PC-9 (cell line): ENCODE measurements at places on chromosomes 5 and 9.

GRCh38 chr5:73862796-73863195 lies 236.8 kb downstream of the ARHGEF28 start:
- no peak overlapping the region for H3K4me3 ChIP-seq
- H3K4me1 ChIP-seq = no peaks in the 10 kb centered on the region; the same call in 1 of the 2 replicates
- no peak for DNase-seq
- H3K27ac ChIP-seq = no peak overlapping the region

GRCh38 chr5:4370218-4370617 lies 769.9 kb upstream of the ADAMTS16 start:
- H3K4me3 ChIP-seq = no peak overlapping the region
- H3K27ac ChIP-seq = no peak overlapping the region
- no peaks in the 10 kb centered on the region for H3K4me1 ChIP-seq

- no peaks in the 10 kb centered on the region for H3K4me1 ChIP-seq
- no peaks in the 10 kb centered on the region for H3K27me3 ChIP-seq
- no peaks in the 10 kb centered on the region for H3K36me3 ChIP-seq
- H3K4me3 ChIP-seq = no peak overlapping the region
These were observed 100.4 kb downstream of the KLHL3 start for GRCh38 chr5:137635521-137635921.

DNA sequence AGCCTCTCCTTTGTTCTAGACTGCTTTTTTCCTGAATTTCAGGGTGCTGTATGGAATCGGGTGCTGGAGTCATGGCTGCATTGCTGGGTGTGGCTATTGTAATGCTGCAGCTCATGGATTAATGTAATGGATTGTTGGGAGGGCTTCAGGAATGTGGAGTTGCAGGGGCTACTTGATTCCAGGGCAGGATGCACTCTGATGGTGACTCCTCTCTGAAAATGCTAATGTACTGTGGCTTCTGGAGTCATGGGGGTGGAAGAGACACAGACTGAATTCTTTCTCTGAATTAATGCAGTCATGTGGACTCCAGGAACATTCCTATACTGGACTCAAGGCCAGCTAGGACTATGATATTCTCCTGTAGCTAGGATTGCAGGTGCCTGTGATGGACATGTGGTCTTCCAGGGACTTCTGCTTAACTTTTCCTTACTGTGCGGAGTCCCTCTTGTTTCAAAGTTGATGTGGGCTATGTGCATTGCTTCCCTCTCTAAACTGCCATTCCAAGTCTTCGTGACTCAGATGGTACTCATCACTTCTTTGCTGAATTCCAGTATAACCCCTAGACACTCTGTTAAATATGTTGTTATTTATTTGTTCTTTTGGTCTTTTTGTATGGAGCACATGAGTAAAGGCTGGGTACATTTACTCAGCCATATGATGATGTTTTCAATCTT lies 396.2 kb downstream of the KCTD16 start:
- H3K4me3 ChIP-seq = no peak overlapping the region
- H3K27me3 ChIP-seq = no peaks in the 10 kb centered on the region
- H3K27ac ChIP-seq = no peak overlapping the region
- no peaks in the 10 kb centered on the region for H3K36me3 ChIP-seq
- H3K4me1 ChIP-seq = no peaks in the 10 kb centered on the region

- no peak overlapping the region for H3K4me3 ChIP-seq
- no peak overlapping the region for H3K27ac ChIP-seq
- no peaks in the 10 kb centered on the region for H3K4me1 ChIP-seq
- H3K27me3 ChIP-seq = no peaks in the 10 kb centered on the region
- no peaks in the 10 kb centered on the region for H3K36me3 ChIP-seq
These were observed 198.5 kb upstream of the FBN2 start for GRCh38 chr5:128736553-128736952.

DNA sequence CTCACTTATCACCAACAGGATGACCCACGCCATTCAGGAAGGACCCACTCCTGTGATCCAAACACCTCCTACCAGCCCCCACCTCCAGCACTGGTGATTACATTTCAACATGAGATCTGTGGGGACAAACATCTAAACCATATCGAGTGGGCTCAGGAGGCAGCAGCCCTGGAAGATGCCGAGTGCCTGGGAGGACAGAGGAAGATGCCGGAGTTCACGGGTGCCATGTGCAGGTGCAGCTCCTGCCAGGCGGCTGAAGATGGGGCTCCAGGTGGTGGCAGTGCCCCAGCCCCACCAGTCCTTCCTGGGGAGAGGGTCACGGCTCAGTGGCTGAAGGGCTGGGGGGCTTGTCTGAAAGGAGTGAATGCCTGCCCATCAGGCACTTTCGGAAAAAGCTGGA lies 6.1 kb upstream of the CEP72 start:
- H3K4me3 ChIP-seq = no peak overlapping the region
- no peaks in the 10 kb centered on the region for H3K4me1 ChIP-seq
- peaks cover 53% of the 10 kb centered on the region for H3K27me3 ChIP-seq
- H3K36me3 ChIP-seq = no peaks in the 10 kb centered on the region

- H3K36me3 ChIP-seq = no peaks in the 10 kb centered on the region; the same call in 1 of the 2 replicates
- no peak overlapping the region for H3K27ac ChIP-seq
- no peaks in the 10 kb centered on the region for H3K27me3 ChIP-seq
- H3K4me1 ChIP-seq = no peaks in the 10 kb centered on the region
- DNase-seq = no peak
- no peak overlapping the region for H3K4me3 ChIP-seq
These were observed 7.1 kb downstream of the NFX1 start for GRCh38 chr9:33297432-33297831.

DNA sequence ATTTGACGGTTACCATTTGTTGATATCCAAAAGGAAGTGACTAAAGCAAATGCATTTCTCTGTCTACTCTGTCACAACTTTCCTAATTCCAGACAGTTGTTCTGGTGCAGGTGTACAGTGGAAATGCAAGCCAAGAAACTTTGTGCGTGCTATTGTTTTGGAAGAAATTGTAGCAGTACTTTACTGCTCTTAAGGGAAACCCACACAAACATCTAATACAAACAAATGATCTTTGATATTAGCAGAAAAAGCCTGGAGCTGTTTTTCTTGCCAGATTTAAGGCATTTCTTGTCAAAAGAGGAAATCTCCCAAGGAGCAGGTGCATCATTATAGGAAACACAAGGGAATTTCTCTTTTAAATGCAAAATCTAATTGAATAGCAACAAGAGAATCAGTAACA lies 2.0 kb downstream of the SNCAIP start:
- DNase-seq = no peak
- no peak overlapping the region for H3K4me3 ChIP-seq
- H3K4me1 ChIP-seq = no peaks in the 10 kb centered on the region

GRCh38 chr9:112913326-112913725 lies 22.6 kb upstream of the SLC46A2 start:
- no peaks in the 10 kb centered on the region for H3K36me3 ChIP-seq
- H3K27ac ChIP-seq = no peak overlapping the region
- no peaks in the 10 kb centered on the region for H3K27me3 ChIP-seq
- peaks cover 21% of the 10 kb centered on the region for H3K4me1 ChIP-seq

DNA sequence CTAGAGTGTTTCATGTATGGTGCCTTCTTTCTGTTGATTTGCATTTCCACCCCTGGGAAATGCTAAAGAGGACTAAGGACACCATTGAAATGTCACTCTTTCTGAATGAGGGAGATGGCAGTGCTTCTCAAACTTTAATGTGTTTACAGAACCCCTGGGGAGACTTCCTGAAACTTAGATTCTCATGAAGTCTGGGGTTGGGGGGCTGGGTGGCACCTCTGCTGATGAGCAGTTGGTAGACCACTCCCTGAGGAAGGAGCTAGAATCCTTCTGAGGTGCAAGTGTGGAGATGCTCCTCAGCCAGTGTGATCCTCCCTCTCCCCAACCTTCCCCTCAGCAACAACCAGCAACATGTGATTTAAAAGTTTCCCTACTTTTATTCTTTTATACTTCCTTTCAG lies 546.8 kb downstream of the LRRC70 start:
- no peak overlapping the region for H3K27ac ChIP-seq
- DNase-seq = no peak
- no peak overlapping the region for H3K4me3 ChIP-seq
- H3K27me3 ChIP-seq = no peaks in the 10 kb centered on the region
- H3K36me3 ChIP-seq = no peaks in the 10 kb centered on the region
- H3K4me1 ChIP-seq = no peaks in the 10 kb centered on the region

DNA sequence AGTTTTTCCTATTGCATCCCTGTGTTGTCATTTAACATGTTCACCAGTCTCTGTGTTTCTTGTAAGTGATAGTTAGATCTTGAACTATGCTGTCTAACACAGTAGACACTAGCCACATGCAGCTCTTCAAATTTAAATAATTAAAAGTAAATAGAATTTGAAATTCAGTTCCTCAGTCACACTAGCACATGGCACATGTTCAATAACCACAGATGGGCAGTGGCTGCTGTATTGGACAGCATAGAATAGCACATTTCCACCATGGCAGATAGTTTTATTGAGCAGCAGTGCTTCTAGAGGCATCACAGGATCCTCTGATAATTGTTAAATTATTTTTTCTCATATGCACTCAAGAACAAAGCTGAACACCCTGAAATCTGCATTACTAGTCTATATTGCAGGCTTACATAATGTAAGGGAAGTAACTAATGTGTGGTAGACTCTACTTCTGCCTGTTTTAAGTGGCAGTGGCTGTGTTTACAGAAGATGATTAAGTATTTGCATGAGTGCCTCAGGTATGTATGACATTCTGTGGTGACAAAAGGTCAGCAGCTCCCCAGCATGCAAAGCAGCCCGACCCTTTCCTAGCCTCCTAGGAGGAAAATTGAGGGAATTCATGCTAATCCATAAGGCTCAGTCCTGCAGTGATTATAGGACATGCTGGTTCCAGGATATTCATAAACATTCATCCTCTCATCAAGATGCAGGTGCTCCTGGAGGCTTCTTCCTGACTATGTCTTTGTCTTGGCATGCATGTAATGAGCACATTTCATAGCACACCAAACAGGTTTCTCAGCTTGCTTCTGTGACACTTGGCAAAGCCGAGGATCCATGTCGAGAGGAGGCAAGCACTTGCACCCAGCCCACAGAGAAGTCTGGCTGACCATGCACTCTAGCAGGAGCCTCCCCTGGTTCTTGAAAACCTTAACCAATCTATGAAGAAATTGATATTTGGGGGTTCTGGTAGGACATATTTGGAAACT lies 45.5 kb downstream of the SH3RF2 start:
- H3K4me3 ChIP-seq = no peak overlapping the region
- peak overlapping the region; percentile 57 for H3K27ac ChIP-seq
- H3K27me3 ChIP-seq = no peaks in the 10 kb centered on the region
- peak; percentile 89 for DNase-seq

GRCh38 chr9:126449725-126450667 lies 123.4 kb downstream of the MVB12B start:
- H3K4me3 ChIP-seq = no peak overlapping the region
- H3K27ac ChIP-seq = no peak overlapping the region
- no peak for DNase-seq
- H3K36me3 ChIP-seq = no peaks in the 10 kb centered on the region
- H3K27me3 ChIP-seq = no peaks in the 10 kb centered on the region
- H3K4me1 ChIP-seq = no peaks in the 10 kb centered on the region

DNA sequence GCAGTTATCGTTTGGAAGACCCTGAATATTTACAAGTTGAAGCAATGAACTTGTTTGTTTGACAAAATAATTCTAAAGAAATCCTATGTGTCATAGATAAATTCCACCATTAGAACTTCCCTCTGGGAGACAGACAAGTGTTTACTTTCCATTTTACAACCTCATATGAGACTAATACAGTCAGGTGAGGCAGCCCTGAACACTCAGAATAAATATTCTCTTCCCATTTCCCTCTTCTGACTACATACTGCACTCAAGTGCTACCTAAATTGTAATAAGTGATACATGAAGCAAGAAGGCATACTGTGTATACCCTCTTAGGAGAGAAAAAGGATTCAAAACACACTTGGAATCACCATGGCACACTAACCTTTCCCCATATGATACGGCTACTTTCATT lies 6.8 kb downstream of the RASEF start:
- H3K36me3 ChIP-seq = peaks cover 19% of the 10 kb centered on the region
- no peak overlapping the region for H3K27ac ChIP-seq
- no peak overlapping the region for H3K4me3 ChIP-seq
- no peaks in the 10 kb centered on the region for H3K27me3 ChIP-seq

DNA sequence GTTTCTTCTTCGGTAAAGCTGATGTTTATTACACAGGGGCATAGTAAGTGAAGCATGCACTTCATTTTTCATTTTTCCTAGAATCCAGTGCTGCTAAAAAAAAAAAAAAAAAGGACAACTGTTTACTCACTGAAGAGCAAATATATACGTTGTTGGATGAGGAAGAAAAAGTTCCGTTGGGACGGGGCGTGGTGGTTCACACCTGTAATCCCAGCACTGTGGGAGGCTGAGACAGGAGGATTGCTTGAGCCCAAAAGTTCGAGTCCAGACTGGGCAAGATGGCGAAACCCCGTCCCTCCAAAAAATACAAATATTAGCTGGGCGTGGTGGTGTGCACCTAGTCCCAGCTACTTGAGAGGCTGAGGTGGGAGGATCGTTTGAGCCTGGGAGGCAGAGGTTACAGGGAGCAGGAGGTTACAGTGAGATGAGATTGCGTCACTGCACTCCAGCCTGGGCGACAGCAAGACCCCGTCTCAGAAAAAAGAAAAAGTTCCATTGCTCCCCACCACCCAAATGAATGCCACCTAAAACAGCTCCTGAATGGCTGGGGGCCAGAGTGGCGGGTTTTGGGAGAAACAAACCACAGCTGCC lies 60.1 kb upstream of the GNE start:
- H3K4me3 ChIP-seq = no peak overlapping the region
- H3K36me3 ChIP-seq = no peaks in the 10 kb centered on the region
- peaks cover 61% of the 10 kb centered on the region for H3K4me1 ChIP-seq
- peak overlapping the region; percentile 95 for H3K27ac ChIP-seq
- no peak for DNase-seq

GRCh38 chr5:179762079-179762780 lies 29.6 kb downstream of the MAML1 start:
- H3K27ac ChIP-seq = peak overlapping the region; percentile 52
- H3K4me3 ChIP-seq = no peak overlapping the region
- no peak for DNase-seq
- no peaks in the 10 kb centered on the region for H3K27me3 ChIP-seq

DNA sequence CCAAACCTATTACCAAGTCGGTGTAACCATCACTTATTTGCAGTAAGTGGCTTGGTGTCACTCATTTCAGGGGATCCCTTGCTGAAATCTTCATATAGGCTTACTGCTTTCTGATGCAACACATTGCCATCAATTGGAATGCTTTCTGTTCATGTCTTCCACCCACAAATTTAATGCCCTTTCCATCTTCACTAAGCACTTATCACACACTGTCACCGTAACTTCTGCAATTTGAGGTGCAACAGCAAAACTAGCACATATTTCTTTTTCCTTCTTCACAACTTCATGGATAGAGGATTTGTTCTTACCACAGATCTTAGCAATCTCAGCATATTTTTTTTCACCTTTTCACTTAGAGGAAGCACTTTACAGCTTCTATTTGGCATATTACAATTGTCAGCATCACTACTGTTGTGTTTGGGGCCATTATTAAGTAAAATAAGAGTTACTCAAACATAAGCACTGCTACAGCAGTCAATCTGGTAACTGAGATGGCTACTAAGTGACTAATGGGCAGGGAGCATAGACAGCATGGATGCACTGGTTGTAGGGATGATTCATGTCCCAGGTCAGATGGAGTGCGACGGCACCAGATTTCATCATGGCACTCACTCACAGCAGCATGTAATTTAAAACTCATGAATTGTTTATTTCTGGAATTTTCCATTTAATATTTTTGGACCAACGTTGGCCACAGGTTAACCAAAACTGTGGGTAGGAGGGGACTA lies 70.1 kb downstream of the PIP5K1B start:
- DNase-seq = peak; percentile 44
- H3K27ac ChIP-seq = no peak overlapping the region
- peaks cover 51% of the 10 kb centered on the region for H3K27me3 ChIP-seq
- no peaks in the 10 kb centered on the region for H3K36me3 ChIP-seq

- H3K4me1 ChIP-seq = no peaks in the 10 kb centered on the region
- no peaks in the 10 kb centered on the region for H3K27me3 ChIP-seq
- H3K27ac ChIP-seq = no peak overlapping the region
- no peak for DNase-seq
These were observed 16.8 kb downstream of the AOPEP start for GRCh38 chr9:94743035-94743954.
